ENCODE measurements at places on chromosomes 12 and 14.

DNA sequence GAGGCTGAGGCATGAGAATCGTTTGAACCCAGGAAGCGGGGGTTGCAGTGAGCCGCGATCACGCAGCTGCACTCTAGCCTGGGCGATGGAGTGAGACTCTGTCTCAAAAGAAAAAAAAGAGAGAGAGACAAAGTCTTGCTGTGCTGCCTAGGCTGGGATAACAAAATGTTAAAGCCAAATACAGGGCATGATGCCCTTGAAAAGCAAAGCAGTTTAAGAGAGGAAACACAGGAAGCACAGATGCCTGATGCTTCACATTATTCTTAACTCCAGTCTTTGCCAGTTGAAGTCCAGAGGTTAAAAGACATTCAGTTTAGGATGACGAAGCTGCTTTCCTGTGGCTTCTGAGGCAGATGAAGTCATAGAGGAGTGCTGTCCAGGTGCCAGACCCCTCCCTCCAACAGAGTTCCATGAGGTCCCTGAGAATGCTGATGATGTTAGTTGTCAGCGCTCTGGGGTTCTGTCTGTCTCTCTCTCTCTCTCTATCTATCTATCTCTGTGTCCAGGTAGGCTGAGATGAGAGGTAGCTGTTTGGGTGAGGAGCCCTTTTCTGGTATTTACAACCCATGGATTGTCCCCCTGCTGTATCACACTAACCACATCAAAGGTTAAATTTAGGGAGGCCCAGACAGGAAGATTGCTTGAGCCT, 4.9 kb upstream of the MRPL52 start:
- DNase-seq: no peak

GRCh38 chr12:110513842-110514241, 11.7 kb downstream of the RAD9B start:
- DNase-seq: no peak

GRCh38 chr12:62543324-62543723, 76.7 kb downstream of the MON2 start:
- no peak for DNase-seq

DNA sequence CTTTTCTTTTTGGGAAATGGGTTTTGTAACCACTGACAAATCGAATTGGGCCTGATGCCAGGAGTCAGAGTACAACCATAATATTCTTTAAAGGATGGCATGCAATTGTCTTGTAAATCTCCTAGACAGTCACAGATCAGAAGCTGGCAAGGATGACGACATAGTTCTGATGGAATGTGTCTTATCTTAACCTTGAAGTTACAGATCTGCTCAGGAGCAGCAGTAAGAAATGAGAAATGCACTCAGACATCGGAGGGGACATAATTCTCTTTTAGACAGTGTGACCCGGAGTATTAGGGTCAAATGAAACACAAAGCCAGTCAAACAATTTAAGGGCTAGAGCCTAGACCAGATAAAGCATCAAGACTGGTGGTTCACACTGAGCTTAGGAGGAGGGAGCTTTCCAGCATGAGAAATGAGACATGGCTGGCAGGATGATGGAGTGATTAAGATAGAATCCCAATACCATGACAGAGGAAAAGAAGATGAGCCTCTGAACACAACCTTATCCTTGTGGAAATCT, 17.5 kb downstream of the CBX5 start:
- no peak for DNase-seq

GRCh38 chr12:23927907-23928306, 21.6 kb downstream of the SOX5 start:
- DNase-seq: no peak

- DNase-seq: no peak
Observed at GRCh38 chr12:18045446-18045992, 44.5 kb downstream of the RERGL start.

DNA sequence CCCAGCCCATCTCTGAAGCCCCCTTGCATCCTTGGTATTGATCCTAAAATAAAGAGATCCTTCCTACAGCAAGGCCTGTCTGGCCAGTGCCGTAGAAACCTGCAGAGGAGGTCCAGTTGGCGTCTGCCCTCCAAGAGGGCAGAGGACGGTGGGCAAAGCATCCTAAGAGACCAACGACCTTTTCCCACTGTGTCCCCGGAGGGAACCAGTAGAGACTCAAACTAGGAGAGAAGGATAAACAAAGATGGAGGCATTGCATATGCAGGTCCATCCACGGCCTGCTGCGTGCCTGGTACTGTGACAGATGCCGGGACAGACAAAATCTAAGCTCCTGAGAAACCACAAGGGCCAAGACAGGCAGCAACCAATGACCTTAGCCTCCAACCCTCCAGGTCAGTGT, 3.8 kb downstream of the NCKAP5L start:
- DNase-seq: no peak

DNA sequence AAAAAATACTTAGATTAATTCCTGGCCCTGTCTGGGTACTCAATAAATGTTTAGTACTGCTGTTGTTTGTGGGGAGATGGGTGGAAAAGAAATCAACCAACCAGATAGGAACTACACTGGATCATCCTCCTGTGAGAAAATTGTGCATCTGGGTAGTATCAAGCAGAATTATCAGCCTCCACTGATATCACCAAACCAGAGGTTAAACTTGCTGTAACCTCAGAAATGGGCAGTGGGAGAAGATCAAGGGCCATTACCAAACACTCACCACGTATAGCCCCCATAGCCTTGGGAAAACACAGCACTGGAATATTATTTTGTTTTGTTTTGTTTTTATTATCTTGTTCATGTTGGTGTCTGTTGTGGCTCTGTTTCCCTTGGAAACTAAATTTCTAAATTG, 19.7 kb downstream of the VEZT start:
- no peak for DNase-seq

- DNase-seq: no peak
Observed at GRCh38 chr14:75999511-76000190, 14.1 kb downstream of the IFT43 start.

DNA sequence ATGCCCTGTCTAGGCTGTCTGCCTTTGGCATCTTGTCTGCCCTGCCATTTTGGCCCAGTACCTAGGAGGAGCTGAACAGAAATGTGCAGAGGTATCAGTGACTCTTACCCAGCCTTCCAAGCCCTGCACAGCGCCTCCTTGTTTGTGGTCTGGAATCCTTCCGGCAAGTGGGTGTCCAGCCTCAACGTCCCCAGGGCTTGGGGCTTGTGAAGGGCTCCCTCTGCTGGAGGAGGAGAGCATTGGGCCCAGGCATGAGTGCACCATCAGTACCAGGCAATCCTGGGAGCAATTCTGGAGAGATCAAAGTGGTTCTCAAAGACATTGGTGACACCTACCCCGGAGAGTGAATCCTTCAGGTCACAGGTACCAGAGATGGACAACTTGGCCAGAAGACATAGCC, 2.4 kb upstream of the TCL1B start:
- DNase-seq: no peak

DNA sequence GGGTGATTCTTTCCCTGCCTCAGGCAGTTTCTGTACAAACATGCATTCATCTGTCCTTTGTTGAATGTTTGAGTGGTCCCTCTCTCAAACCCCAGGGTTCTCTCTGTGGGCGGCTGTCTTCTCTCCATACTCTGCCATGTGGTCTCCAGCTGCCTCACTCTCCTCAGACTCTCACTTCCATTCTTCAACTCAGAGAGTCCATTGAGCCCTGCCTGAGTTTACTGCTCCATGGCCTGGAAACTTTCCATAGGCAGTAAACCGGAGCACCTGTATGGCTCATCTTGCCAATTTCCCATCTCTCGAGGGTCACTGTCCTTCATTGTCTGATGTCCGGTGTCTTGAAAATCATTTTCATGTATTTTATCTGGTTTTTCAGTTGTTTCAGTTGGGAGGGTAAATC, 11.3 kb downstream of the C14orf132 start:
- DNase-seq: no peak

- no peak for DNase-seq
Observed at GRCh38 chr14:87494010-87494409, 499.0 kb downstream of the GALC start.

DNA sequence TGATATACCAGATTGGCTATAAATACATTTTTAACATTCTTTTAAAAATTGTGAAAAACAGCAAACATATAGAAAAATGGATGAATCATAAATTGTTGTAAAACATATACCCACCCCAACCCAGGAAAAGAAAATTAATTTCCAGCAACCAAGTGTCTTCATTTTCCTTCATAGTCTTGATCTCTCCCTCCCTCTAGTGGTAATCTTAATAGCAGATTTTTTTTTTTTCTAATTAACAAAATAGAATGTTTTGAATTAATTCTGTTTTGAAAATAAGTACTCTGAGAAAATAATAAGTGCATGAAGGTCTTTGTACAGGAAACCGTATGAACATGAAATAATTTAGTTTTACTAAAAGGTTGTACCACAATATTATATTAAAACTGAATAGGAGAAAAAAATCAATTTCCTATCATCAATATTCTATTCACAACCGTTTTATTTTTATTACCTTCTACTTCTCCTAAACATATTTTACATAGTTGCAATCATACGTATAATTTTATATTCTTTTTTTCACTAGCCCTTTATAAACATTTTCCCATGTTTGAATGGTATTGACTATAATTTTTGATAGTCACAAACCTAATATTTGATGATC, 7.0 kb downstream of the ETNK1 start:
- DNase-seq: no peak

Data from forelimb muscle (tissue), 1 donor.